Stimulated activated CD4-positive, alpha-beta T cell treated with anti-CD3 and anti-CD28 coated beads, Interleukin-4, amount 100 ng/mL, for 4 hours (primary cell): ENCODE measurements at places on chromosomes 6 and 20.

DNA sequence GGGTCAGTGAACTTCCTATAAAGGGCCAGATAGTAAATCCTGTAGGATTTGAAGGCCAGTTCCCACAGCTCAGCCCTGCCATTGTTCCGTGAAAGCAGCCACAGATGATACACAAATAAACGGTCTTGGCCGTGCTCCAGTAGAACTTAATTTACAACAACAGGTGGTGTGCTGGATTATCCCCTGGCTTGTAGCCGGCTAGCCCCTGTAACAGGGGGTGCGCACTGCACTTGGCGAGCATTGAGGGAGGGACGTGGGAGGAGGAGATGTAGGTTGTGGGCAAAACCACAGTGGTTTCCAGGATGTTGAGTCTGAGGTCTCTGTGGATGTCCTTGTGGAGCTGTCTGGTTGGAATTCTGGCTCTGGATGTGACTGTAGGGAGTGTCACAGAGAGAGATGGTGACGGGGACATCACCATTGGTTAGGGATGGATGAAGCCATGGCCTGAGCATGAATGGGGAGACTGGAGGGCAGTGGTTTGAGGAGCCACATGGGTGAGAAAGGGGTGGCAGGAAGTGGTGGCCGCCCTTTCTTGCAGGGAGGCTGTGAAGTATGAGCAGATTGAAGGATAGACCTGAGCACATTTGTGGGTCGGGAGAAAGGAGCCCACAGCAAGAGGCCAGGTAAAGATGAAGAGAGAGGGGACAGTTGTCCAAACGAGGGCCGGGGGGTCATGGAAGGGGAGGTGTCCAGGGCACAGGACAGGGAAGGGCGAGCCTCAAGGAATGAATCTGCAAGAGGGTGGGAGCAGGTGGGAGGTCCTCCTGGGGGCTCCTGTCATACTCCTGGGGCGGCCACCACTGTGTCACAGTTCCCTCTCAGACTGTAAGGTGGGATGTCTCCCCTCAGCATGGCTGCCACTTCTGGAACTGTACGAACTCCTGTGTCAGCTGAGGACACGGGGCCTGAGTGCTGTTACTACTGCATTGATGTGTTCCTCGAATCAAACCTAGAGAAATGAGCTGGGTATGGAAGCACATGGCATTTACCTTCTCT is 53.6 kb downstream of the CDH26 start:
- DNase-seq, result no peak

GRCh38 chr6:168292826-168293225 is 26.8 kb downstream of the DACT2 start:
- no peak for DNase-seq

DNA sequence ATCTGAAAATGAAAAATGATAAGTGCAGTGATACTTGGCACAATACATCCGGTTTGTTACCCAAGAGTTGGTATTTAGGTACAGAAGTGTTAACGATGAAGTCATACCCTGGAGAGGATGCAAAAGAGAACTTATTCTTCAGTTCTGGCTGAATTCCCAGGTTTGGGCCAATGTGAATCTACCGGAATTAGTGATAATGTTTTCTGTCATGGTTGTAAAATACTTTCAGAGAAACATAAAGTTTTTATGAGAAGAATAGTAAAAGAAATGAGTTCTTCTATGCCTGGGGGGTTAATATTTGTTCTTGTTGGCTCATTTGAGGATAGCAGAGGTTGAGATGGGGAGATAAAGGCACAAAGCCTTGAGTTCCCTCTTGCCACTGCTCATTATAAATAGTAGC is 509.9 kb upstream of the POU3F2 start:
- no peak for DNase-seq

- DNase-seq, result peak; percentile 39
These were observed 10.2 kb upstream of the CST5 start for GRCh38 chr20:23889775-23890187.

DNA sequence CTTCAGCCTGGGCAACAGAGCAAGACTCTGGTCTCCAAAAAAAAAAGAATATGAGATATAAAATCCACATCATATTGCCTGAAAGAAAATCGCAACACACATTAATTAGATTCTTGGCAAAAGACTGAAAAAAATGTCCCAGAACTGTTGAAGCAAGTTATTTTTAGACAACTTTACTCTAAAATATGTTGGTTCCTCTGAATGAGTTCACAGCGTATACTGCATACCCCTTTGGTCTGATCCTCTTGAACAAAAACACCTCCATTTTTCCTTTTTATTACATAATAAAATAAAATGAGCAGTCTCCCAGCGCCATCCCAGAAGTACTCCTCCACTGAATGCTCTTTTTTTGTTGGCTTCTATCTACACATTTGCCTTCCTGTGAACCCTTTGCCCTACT is 126.0 kb upstream of the TMEM170B start:
- DNase-seq, result no peak
